ENCODE measurements at places on chromosomes 16 and 17.

GRCh38 chr16:85755929-85756768, 5.3 kb upstream of the C16orf74 start:
- DNase-seq, result no peak
- H3K27ac ChIP-seq, result no peak overlapping the region
- H3K27me3 ChIP-seq, result peaks cover 24% of the 10 kb centered on the region
- no peak overlapping the region for H3K4me3 ChIP-seq
- H3K36me3 ChIP-seq, result no peaks in the 10 kb centered on the region
- H3K4me1 ChIP-seq, result peaks cover 24% of the 10 kb centered on the region

GRCh38 chr16:82728901-82729300, 102.1 kb downstream of the CDH13 start:
- H3K4me1 ChIP-seq, result no peaks in the 10 kb centered on the region
- H3K27me3 ChIP-seq, result no peaks in the 10 kb centered on the region
- no peaks in the 10 kb centered on the region for H3K36me3 ChIP-seq
- no peak overlapping the region for H3K27ac ChIP-seq

DNA sequence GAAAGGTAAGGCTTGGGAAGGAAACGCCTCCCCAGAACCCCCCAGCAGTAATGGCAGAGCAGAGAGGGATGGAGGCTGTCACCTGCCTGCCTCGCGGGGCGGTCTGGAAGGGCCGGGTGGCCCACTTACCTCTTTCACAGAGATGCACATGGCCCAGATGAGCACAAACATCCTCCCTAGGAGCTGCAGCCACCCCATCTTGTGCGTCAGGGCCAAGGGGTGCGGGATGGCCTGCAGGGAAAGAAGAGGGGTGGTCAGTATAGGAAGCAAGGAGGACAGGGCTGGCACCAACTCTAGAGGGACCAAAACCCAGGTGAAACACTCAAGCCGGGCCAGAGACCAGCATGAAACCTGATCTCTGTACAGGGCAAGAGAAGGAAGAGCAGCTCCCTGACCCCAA, 29.7 kb downstream of the TRPV3 start:
- H3K36me3 ChIP-seq, result no peaks in the 10 kb centered on the region
- H3K27me3 ChIP-seq, result no peaks in the 10 kb centered on the region
- no peak for DNase-seq
- no peak overlapping the region for H3K4me3 ChIP-seq
- peaks cover 23% of the 10 kb centered on the region for H3K4me1 ChIP-seq
- H3K27ac ChIP-seq, result no peak overlapping the region

- H3K27me3 ChIP-seq, result peaks cover 4% of the 10 kb centered on the region
- H3K4me3 ChIP-seq, result no peak overlapping the region
- H3K36me3 ChIP-seq, result no peaks in the 10 kb centered on the region
- no peak overlapping the region for H3K27ac ChIP-seq
These were observed 68.0 kb upstream of the DOC2B start for GRCh38 chr17:249236-249993.

DNA sequence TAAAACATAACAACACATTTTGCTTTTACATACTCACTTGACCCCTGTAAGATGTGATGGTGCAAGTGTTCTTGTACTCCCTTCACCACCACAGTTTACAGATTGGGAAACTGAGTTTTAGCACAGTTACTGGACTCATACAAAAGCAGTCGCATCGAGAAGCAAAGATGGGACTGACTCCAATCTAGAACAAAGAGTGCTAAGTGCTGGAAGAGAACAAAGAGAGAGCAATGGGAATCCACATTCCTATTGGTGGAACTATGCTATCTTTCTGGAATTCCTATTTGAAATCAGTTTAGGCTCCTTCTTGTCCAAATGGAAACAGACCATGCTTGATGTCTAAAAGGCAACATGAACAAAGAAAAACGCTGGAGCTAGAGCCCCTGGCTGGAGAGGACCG, 9.1 kb downstream of the TOM1L2 start:
- H3K4me1 ChIP-seq, result peaks cover 17% of the 10 kb centered on the region
- DNase-seq, result no peak
- no peaks in the 10 kb centered on the region for H3K36me3 ChIP-seq
- H3K27ac ChIP-seq, result no peak overlapping the region
- H3K4me3 ChIP-seq, result no peak overlapping the region

DNA sequence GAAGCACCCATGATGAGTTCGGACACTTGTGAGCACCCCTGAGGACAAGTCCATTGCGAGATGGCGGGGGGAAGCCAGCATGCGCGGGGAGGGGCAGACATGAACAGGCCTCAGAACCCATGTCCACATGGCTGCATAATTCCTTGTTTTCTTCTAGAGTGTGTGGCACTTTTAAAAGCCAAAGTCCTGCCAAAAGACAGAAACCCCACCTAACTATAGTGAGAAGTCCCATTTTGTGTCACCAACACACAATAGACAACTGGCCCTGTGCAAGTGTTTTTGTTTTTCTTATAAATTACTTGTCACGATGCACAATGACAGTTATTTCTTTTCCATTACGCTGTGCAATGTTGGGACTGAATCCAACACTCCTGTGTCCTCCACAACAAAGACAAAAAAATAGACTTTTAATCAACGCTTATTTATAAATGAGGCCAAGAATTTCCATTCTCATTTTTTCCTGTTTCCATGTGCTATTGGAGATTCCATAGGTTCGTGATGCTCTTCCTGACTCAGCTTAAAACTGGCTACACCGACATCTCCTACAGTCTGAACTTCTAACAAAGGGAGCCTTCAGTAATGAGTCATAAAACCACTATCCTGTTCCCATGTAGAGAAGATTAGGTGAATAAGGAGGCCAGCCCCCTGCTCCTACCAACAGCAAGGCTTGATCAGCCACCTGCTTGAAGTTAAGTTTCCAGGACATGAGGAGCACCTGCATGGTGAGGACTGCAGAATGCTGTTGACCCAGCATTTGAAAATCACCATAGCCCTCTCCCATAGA, 98.9 kb downstream of the ZNF423 start:
- H3K4me3 ChIP-seq, result no peak overlapping the region
- no peak for DNase-seq
- peak overlapping the region; percentile 46 for H3K27ac ChIP-seq
- H3K27me3 ChIP-seq, result no peaks in the 10 kb centered on the region

DNA sequence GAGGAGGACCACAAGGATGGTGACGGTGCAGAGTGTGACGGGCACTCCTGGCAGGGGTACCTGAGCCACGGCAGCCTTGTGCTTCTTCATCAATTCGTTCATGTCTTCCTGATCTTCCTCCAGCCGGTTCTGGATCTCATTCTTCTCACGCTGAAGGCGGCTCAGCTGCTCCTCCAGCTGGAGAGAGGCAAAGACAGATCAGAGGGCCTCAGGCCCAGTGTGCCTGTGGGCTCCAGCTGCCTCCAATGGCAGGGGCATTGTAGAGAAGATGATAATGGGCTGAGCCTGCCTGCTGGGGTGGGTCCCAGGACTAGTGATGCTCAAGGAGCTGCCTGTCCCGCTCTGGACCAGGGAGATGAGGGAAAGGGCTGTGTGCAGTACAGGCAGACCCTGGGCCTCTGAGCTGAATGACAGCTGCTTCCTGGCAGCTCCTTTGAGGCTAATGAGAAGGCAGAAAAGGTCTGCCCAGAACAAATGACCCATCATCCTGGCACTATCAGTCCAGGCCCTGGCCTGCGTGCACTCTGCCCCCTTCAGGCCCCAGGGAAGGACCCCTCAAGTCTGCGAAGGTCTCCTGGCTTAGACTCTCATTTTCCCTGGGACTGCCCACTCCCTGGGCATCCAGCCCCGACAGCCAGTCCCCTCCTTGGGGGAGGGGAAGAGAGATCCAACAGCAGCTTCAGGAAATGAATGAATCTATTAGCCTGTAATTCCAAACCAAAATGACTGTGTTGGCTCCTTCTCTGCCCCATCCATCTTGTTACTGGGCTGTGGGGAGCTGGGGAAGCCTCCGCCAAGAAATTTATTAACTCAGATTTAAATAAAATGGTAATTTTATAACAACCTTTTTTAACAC, 48.0 kb downstream of the PIPOX start:
- peaks cover 44% of the 10 kb centered on the region for H3K36me3 ChIP-seq
- no peak for DNase-seq
- H3K4me1 ChIP-seq, result peaks cover 29% of the 10 kb centered on the region
- H3K27ac ChIP-seq, result peak overlapping the region; percentile 66

Data from WTC11 (cell line).